NT2/D1 (cell line): ENCODE measurements at places on chromosomes 5 and 9.

- DNase-seq = no peak
Measured at GRCh38 chr9:134427153-134427782, 101.0 kb downstream of the RXRA start.

GRCh38 chr9:120845255-120845654, 2.5 kb upstream of the PSMD5 start:
- DNase-seq = no peak

- no peak for DNase-seq
Measured at GRCh38 chr5:72189146-72189545, 81.9 kb downstream of the MAP1B start.

DNA sequence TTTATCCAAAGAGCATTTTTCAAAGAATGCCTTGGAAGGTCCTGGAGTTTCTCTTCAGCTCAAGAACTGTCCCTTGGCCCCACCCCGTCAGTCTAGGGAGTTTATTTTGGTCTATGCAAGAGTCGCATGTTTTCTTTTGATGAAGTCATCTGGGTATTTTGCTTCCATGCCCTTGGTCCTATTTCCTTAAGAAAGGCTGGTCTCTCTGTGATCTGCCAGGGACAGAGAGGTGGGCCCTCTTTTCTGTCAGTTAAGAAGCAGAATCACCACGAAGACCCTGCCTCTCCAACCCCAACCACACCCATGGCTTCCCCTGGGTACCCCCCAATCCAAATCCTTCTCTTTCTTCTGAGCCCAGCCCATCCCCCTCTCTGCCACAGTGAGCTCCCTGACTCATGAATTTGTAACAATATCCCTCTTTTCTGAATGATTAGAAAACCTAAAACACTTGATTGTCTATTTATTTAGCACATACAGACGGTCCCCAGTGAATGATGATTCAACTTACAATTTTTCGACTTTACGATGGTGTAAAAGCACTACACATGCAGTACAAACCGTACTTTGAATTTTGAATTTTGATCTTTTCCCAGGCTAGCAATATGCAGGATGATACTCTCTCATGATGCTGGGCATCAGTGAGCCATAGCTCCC, 163.5 kb upstream of the ADRA1B start:
- no peak for DNase-seq

DNA sequence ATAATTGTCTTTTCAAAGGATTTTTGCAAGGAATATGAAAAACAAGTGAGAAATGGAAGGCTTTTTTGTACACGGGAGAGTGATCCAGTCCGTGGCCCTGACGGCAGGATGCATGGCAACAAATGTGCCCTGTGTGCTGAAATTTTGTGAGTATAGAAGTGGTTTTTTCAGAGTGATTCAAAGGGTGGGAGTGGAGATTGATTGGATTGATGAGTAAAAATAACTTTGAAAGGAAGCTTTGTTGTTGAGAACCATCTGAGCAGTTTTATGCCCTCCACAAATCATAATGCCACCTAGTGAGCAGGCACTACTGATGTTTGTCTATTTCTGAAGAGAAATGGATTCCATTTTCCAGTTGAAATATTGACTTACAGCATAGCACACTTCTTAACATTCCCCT, 30.6 kb downstream of the SPINK5 start:
- DNase-seq = no peak

DNA sequence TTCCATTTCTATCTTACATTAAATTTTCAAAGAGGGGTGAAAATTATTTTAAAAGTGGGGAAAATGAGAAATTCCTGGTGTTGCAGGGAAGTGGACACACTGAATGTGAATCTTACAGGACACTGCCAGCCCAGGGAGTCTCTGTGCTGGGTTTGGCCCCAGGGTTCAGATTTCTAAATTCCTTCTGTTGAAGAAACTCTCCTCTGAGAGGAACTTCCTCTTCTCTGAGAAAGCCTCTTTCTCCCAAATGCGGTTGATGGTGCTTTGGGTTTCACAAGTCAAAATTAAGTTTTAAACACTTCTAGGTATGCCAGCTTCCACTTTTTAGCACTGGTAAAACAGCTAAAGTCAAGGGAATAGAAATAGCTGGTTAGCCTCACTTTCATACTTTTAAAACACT, 317.9 kb upstream of the ITGA1 start:
- no peak for DNase-seq

DNA sequence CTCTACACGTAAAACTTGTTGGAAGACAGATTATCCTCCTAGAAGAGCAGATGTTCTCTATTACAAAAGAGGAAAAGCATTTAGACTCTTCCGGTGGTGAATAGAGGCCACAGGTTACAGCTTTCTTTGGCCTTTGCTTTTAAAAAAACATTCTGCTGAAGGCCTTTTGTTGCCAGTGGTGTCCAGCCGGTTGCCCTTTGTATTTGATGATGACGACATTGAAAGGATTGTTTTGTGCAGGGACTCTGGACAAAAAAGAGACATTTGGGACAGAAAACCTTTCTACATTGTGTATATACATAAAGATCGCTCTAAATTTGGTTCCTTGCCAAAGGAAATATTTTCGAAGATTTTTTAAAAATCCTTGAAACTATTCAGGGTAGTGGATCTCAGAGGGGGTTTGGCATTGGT, 180.3 kb downstream of the C9orf152 start:
- no peak for DNase-seq

GRCh38 chr9:131337131-131337848, 47.8 kb downstream of the PLPP7 start:
- DNase-seq = no peak

DNA sequence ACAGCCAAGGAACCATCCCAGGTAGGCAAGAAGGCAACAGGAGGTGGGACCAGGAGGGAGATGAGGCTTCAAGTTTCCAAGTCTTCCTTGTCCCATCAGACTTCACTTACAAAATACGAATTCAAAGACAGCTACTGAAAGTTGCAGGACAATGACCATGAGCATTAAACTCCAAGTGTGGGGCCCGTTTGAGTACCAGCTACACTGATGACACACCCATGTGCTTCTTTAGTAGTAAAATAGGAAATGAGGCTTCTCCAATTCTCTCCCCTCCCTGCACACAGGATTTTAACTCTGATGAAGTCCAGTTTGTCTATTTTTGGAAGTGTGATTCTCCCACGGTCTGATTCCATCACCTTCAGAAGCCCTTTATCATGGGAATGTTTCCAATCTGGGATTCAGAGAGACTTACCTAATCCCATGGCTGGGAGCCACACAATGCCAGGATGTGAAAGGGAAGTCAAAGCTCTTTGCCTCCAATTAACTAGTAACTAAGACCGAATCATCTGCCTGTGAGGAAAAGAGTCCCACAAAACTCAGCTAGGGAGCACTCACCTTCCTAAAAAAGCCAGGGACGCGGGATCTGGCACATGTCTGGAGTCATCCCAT, 222.8 kb upstream of the MSX2 start:
- DNase-seq = no peak

DNA sequence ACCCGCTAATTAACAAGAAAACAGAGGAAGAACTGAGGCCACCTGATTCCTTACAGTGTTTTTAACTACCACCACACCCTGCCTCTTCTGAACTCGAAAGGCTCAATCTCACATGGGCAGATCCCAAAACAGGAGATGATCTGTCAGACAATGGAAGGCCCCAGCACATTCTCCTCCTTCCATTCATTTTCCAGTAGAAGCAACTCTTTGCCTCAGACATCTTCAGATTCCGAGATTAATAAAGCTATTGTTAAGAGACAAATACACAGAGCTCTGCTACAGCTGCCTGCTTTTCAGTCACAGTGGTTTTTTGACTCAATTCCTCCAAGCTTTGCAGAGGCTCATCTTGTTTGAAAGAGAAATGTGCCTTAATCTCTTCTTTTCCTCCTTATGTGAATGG, 127.2 kb upstream of the ADAMTSL1 start:
- DNase-seq = no peak

DNA sequence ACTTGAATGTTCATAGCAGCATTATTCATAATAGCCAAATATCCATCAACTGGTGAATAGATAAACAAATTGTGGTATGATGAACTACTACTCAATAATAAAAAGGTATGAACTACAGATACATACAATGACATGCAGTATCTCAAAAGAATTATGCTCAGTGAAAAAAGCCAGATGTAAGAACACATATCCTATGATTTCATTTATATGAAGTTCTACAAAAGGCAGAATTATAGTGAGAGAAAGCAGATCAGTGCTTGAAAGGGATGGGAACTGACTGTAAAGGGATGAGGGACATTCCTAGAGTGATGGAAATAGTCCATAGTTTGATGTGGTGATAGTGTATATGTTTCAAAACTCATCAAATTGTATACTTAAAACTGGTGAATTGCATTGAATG, 339.0 kb downstream of the ENC1 start:
- DNase-seq = no peak

GRCh38 chr5:36575361-36575781, 31.0 kb upstream of the SLC1A3 start:
- DNase-seq = no peak

GRCh38 chr5:167821151-167821550, 470.3 kb upstream of the WWC1 start:
- DNase-seq = no peak

DNA sequence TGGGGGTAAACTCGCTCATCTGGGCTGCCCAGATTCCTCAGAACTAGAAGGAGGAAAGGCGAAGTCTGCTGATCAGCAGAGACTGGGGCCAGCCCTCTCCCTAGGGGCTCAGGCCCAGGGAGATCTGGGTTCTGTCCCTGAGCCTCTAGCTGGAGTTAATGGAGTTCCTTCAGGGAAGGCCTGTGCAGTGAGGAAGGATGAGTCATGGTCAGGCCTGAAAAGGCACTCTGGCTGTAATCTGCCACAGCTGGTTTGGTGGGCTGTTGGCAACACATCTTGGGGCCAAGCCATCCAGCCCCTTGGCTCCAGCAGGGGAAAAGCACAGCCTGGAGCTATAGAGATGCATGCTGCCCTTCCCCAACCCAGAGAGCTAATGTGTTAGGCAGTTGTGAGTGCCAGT, 459.6 kb downstream of the PRELID2 start:
- no peak for DNase-seq

GRCh38 chr5:130424341-130424740, 520.1 kb downstream of the CHSY3 start:
- DNase-seq = no peak

DNA sequence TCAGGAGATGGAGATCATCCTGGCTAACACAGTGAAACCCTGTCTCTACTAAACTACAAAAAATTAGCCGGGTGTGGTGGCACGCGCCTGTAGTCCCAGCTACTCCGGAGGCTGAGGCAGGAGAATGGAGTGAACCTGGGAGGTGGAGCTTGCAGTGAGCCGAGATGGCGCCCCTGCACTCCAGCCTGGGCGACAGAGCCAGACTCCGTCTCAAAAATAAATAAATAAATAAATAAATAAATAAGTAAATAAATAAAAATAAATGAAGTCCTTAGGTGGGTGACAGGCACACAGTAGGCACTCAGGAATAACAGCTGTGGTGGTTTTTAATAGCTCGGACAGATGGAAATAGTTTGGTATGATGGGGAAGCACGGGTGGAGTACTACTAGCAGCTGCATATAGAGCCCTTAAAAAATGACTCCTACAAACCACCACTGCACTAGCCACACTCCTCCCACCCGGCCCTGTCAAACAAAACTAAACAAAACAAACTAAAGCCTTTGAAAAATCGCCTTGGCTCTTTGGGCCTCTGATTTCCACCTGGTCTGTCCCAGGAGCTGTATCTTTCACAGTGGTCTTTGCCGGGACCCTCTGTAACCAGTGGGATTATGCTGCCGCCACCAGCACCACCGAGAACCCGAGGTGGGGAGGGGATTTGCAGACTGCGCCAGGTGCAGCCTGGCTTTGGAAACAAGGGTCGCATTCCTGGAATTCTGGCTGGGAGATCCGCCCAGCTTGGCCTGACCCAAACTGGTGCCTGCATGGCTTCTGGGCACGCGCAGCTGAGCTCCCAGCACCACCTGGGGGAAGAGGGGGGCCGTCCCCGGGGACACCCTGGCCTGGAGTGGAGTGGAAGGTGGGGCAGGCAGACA, 5.1 kb upstream of the WDR5 start:
- no peak for DNase-seq
